ENCODE measurements at places on chromosomes 1 and 21.

DNA sequence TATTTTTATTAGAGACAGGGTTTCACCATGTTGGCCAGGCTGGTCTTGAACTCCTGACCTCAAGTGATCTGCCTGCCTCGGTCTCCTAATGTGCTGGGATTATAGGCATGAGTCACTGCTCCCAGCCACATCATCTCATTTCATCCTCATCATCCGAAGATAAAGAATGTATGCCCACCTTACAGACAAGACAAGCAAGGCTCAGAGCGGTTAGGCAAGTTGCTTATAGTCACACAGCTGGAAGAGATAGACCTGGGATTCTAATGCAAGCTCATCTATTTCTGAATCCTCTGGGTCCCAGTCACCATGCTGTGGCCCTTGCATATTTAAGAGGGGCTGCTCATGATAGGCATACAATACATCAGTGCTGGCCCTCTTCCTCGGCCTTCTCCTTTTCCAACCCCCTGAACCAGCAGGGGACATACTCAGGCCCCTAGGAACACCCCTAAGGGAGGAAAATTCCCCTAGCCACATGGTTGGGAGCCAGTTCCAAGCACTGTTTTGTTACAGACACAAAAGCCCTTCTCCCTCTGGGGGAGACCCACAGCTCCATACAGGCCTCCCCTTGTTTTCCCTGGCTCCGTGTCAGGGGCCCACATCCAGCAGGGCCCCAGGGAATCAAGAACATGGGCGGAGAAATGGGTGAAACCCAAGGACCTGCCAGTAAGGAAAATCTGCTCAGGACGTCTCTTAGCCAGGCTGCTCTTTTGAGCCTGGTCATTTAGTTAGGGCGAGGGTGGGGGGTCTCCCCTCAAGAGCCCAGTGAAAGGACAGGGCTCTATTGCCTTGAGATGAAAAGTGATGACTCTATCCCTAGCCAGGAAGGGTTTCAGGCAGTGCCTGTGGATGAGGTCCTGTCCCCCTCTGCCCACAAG, 6.9 kb downstream of the CSRP1 start:
- no peak for DNase-seq

DNA sequence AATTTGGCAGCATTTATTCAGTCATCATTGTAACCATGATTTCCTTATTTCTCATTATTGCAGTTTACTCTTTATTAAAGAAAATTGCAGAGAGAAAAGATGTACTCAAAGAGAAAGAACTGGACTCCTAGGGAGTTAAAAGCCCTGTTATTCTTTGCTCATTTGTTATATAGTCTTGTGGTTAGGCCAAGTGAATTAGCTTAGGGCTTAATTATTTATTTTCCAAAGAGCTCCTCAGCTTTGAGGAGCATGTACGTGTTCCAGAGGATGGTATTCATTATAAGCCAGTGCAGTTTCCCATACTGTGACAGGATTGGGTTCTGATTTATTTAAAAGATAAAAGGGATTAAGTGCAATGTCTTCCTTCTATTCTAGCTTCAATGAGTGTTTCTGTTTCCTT, 86.4 kb downstream of the GPR161 start:
- no peak for DNase-seq

- no peak for DNase-seq
Observed at GRCh38 chr1:218481116-218481775, 136.1 kb downstream of the TGFB2 start.

DNA sequence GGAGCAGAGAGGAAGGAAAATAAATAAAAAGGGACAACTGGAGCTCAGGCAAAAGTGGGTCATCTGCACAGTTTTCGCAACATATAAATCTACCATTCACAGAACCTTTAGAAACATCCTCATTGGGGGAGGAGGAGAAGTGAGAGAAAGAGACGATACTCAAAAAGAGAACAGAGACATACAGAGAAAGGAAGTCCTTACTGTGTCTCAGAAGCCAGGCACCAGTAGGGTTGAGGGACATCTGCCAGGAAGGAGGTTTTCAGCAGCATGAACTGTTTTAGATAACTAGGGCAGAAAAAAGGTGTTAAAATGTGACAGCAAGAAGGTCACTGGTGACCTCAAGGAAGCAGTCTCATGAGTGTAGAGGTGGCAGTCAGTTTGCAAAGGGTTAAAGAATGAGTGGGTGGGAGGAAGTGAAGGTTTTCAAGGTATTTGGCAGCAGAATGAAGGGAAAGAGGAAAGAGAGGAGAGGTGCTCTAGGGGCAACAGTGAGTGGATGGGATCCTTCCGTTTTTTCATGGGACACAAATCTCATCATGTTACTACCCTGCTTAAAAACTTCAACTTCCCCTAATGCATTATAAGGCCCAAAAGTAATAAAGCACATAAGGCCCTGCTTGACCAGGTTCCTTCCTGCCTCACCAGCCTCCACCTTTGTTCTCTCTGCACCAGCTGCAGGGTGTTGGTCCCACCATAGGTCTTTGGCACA, 9.5 kb downstream of the JAK1 start:
- DNase-seq: no peak

- no peak for DNase-seq
Observed at GRCh38 chr21:26513212-26513611, 59.9 kb downstream of the CYYR1 start.

DNA sequence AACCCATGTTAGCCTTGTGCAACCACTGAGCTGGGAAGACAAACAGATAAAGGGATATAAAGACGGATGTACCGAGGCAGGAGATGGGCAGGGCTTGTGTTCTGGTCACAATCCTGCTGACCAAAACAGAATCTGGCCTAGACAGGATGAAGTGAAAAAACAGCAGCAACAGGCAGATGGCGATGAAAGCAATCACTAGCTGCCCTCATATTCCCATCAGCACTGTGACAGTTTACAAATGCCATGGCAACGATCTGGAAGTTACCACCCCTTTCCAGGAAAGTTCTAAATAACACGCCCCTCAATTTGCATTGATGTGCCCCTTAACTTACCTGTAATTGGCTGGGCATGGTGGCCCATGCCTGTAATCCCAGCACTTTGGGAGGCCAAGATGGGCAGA, 40.6 kb upstream of the CD46 start:
- no peak for DNase-seq

DNA sequence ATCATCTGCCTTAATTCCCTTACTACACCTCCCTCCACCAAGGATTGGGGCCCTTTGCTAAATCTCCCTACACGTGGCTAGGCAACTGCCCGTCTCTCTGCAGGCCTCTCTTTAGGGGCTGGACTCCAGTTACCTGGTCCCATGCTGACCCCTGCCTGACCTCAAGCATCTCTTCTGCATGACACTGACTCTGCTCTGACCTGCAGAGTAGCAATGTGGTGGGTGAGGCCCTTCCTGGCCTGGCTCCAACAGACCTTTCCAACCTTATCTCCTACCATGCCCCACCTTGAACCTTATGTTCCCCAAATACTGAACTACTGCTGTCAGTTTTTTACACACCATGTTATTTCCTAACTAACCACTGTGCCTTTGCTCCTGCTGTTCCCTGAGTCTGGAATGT, 45.9 kb upstream of the EPS15 start:
- no peak for DNase-seq

DNA sequence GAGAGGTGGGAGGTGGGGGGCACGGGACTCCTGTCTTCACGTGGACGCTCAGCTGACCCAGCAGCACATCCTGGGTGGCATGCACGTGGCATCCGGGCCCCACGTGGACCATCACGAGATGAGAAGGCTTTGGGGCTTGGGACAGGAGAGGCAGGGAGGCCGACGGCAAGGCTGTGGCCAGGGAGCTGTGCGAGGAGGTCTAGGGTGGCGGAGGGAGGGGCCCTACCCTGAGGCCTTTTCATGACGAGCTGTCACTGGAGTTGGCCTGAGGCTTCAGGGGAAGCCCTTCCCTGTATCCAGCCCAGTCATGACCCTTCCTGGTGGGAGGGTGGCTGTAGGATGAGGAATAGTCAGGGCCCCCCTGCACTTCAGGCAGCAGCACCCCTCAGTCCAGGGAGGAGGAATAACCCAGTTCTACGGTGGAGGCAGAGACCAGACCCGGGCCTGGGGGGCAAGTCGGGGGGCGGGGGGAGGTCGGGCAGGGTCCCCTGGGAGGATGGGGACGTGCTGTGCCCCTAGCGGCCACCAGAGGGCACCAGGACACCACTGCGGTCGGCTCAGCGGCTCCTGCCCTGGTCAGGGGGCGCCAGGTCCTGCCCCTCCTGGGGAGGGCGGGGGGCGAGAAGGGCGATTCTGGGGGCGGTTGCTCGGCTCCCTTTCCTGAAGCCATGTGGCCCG, 2.0 kb upstream of the PERM1 start:
- peak; percentile 37 for DNase-seq
